ENCODE measurements at places on chromosomes 2 and 18. TPM values are rescaled to one million over a fixed set of nuclear protein-coding genes. Genes with fewer than 3 reads are reported as not detected.

ITGA4 gene
- polyA plus RNA-seq = 9.9 TPM

PLEK gene
- 12.5 TPM for polyA plus RNA-seq

TNFRSF11A gene
- 2.4 TPM for polyA plus RNA-seq

KLHL14 gene
- polyA plus RNA-seq = not detected

GALNT14 gene
- polyA plus RNA-seq = 1.2 TPM
